ENCODE measurements at places on chromosomes 12 and 14.

DNA sequence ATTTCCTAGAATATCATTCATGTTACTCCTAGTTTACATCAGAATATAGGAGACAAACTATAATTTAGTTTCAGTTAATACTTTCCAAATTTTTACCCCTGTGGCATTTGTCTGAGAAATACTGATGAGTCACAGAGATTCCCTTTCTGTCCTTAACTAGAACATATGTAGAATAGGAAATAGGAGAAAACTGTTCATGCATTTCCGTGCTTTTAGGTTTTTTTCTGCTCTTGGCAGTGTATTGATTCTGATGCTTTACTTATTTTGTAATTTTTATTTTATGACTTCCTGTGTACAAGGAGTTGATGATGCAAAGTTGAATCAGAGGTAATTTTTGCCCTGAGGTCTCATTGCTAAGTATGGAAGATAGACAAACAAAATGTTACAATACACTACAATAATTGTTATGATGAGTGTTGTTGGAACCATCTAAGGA, 23.0 kb downstream of the MNAT1 start:
- no peak for DNase-seq

- no peak for DNase-seq
Observed at GRCh38 chr12:130118181-130118580, 44.1 kb upstream of the FZD10 start.

DNA sequence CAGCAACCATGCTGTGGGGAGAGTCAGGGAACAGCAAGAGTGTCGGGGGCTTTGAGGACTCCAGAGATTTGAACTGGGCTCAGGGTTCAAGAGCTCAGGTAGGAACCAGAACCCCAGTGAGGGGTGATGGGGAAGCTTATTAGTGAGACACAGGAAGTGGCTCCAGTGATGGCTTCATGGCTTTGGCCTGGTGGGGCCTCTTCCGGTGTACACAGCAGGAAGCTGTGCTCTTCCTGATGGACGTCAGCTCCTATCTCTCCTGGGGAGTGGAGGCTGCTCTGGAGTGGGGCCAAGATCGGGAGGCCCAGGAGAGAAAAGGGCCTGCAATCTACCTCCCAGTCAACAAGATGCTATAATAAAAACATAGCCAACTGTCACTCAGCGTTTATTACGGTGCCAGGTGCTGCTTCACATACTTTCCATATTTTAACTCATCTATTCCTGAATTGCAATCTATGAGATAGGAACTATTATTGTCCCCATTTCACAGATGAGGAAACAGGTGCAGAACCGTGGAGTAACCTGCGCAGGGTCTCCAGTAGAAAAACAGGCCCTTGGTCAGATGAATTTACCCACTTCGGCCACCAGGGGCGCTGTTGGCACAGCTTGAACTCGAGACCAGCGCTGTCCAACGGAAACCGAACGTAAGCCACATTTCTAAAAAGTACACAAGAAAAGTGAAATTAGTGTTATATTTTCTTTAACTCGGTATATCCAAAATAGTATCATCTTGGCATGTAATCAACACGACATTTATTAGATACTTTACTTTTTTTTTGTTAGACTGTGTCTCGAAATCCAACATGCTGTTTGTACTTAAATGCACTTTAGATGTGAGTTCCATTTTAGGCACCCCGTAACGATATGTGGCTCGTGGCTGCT, 63.6 kb upstream of the DLK1 start:
- peak; percentile 73 for DNase-seq

- DNase-seq: no peak
Observed at GRCh38 chr14:60101786-60102185, 10.1 kb downstream of the PCNX4 start.

DNA sequence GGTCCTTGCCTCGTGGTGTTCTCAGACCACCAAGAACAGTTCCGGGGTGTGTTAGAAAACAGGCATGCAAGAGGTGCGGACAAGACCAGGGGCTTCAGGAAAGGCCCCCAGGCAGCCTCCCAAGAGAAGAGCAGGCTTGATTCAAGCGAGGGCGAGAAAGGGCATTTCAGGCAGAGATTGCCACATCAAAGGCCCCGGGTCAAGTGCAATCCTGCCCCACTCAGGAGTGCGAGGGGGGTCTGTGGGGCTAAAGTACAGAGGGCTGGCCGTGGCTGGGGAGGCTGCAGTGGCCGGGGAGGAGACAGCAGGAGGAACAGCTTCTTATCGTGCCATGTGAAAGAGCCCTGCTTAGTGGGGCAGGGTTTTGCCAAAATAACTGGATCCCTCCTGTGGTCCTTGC, 2.7 kb upstream of the BDKRB2 start:
- DNase-seq: no peak

DNA sequence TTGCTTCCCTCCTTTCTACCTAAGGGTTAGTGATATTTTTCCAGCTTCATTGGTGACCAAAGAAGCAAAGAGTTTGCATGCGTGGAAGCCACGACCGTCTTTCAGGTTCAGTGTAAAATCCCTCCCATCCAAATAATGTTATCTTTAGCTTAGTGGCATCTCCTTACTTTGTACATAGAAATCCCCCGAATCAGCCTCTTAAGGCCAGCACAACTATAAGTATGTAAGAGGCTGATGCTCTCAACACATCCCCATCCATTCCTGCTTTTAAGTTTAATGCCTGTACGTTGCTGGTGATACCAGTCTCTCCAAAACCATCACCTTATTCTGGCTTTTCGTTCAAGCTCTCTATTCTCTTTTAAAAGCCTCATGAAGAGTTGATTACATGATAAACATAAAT, 14.6 kb downstream of the CDKN1B start:
- no peak for DNase-seq

DNA sequence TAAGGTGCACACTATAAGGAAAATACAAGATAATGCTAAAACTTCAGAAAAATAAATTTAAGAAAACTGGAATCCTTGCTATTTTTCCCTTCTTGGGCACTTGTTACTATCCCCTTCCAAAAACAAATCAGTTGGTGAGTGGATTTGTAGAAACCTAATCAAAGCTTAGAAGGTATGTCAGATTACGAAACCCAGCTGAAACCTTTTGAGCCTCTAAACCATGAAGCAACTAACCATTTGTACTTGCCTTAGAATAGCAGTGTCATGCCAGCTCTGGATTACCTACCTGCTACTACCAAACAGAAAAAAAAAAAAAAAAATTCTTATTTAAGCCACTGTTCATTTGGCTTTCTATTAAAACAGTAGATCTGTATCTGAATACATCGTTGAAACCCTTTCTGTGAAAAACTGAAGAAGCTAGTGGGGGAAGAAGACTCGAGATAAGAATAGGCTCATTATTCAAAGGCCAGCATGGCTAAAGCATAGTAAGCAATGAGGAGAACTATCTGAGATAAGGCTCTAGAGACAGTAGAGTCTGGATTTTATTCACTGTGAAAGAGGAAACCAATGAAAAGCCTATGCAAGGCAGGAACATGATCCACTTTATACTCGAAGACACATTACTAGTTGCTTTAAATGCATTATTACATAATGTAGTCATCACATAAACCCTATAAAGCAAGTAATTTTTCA, 30.2 kb downstream of the OSBPL8 start:
- no peak for DNase-seq

DNA sequence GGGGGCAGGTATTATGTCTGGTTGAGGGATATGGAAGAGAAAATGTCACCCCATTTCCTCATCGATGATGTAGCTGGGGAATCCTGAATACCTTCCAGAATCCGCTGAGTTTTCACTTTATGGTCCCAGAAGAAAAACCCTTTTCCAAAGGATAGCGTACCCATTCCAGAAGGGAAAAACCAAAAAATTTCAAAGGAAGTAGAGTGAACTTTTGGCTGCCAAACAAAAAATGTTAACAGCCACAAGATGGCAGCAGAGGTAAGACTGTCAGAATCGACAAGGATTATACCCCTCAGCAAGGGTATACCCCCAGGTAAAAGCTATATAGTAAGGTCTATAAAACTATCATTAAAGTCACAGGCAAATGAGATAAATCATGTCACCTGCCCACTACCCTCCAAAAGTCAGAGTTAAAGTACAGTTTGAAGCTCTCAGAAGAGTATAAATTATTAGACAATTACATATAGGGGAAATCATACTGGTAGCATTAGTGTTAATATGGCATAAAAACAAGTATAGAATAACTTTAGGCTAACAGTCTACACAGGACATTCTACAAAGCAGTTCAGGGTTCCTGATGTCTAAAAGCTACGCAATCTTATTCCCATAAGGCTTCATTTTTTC, 18.0 kb downstream of the ACIN1 start:
- DNase-seq: no peak

DNA sequence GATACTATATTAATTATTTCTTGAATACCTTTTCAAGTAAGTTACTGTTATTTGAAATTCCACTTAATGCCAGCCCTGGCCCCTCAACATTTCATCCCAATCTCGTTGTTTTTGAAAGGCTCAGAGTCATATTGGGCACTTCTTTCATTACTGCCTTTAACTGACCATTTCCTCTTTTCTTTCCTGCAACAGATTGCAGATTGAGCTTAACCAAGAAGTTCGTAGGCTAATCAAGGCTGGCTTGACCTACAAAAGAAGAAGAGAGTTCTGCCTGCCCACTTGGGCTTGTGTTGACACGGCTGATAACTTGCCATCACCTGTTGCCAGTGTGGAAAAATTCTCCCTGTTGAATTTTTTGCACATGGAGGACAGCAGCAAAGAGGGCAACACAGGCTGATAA, 91.0 kb downstream of the FLRT2 start:
- DNase-seq: no peak

Measured in posterior cingulate gyrus (tissue), 11 donors.